ENCODE measurements at places on chromosomes 2 and 18. TPM values are rescaled to one million over a fixed set of nuclear protein-coding genes. Genes with fewer than 3 reads are reported as not detected.

HOXD12 gene
- polyA plus RNA-seq = not detected

GAREM2 gene
- 1.2 TPM for polyA plus RNA-seq

DUSP11 gene
- polyA plus RNA-seq = 14.9 TPM

NOL4 gene
- polyA plus RNA-seq = 15.8 TPM

REG1B gene
- 24.3 TPM for polyA plus RNA-seq

CROCC2 gene
- not detected for polyA plus RNA-seq

EFEMP1 gene
- polyA plus RNA-seq = 5.9 TPM

LPIN1 gene
- polyA plus RNA-seq = 7.2 TPM

IL36A gene
- not detected for polyA plus RNA-seq

KYNU gene
- 0.67 TPM for polyA plus RNA-seq

NAGK gene
- polyA plus RNA-seq = 81.0 TPM

POTEC gene
- polyA plus RNA-seq = not detected

BOLL gene
- not detected for polyA plus RNA-seq

KIAA2012 gene
- not detected for polyA plus RNA-seq

TRIM43 gene
- not detected for polyA plus RNA-seq

PPP1R1C gene
- not detected for polyA plus RNA-seq

Data from small intestine (tissue), 16 donors.